Inflammatory macrophage treated with lipopolysaccharide for 1 hour (primary cell): ENCODE measurements at places on chromosomes 2 and 18.

- no peak for DNase-seq
Observed at GRCh38 chr2:20623241-20623640, 27.7 kb downstream of the HS1BP3 start.

GRCh38 chr18:76230791-76231190 is 264.3 kb downstream of the ZNF516 start:
- no peak for DNase-seq

- no peak for DNase-seq
Observed at GRCh38 chr2:129554373-129554772, 425.1 kb upstream of the RAB6C start.

DNA sequence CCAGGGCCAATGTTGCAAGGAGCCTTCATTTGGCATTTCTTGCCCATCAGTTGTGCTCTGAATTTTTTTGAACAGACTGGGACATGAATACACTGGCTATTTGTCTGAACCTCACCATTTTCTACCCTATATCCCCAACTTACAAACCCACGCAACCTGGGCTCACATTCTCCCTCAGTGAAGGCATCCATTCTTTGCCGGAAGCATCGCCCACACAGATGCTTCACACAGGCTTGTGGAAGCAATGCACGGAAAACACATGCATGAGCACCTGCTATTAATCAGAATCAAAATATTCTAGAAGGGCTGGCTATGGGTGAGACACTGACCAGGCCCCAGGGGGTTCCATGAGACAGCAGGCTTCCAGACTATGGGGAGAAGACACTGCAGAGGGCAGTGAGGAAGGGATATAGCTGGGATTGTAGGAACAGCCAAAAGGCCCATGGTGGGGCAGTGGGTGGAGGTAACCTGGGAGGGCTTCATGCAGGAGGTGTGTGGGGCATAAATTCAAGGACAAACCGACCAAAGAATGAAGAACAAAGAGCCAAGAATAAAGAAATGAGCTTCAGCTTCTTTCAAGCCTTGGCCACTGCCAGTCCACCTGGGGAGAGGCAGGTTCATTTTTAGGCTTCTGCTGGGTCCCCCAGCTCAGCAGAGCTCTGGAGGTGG is 261.5 kb downstream of the CELF4 start:
- DNase-seq: no peak

GRCh38 chr2:216216951-216217903 is 108.1 kb downstream of the XRCC5 start:
- DNase-seq: no peak

- DNase-seq: peak; percentile 8
Observed at GRCh38 chr2:189337656-189338055, 103.6 kb upstream of the WDR75 start.

DNA sequence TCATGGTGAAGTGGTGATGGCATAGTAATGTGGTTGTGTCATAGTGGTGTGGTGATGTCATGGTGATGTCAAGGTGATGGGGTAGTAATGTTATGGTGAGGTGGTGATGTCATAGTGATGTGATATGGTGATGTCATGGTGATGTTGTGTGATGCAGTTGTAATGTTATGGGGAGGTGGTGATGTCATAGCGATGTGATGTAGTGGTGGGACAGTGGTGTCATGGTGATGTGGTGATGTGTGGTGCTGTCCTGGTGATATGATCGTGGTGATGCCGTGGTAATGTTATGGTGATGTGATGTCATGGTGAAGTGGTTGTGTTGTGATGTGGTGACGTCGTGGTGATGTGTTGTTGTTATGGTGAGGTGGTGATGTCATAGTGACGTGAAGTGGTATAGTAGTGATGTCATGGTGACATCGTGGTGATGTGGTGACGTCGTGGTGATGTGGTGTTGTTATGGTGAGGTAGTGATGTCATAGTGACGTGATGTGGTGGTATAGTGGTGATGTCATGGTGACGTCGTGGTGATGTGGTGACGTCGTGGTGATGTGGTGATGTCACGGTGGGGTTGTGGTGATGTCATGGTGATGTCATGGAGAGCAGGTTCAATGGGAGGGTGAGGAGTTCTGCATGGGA is 242.7 kb upstream of the MYT1L start:
- DNase-seq: no peak

DNA sequence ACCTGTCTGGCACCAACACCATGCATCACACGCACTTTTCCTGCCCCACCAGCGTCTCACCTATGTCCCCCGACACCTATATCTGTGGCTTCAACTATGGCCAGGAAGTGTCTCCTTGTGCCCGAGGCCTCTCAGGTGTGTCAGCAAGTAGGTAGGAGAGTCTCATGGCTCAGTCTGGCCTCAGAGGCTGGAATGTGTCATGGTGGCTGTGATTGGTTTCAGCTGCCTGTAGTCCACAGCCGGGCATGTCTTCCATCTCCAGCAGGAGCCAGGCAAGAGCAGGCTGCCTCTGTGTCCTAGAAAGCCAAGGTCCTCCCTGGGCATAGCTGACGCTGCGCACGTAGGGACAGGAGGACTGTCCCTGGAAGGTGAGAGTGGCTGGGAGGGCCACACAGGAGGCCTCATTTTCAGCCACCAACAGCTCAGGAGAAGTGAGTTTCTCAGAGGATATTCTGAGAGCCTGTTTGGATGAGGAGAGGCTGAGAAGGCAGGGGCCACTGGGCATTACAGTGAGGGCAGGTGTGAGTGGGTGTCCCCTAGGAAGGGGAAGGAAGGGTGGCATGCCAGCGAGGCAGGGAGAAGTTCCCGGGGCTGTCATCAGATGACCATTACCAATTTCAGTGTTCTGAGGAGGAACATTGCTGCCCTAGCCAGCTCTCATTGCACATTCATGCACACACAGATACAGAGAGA is 47.2 kb downstream of the SDC1 start:
- DNase-seq: peak; percentile 47

GRCh38 chr2:161725297-161725696 is 101.1 kb downstream of the SLC4A10 start:
- DNase-seq: no peak

- no peak for DNase-seq
Observed at GRCh38 chr18:74832999-74833398, 235.3 kb downstream of the ZNF407 start.

DNA sequence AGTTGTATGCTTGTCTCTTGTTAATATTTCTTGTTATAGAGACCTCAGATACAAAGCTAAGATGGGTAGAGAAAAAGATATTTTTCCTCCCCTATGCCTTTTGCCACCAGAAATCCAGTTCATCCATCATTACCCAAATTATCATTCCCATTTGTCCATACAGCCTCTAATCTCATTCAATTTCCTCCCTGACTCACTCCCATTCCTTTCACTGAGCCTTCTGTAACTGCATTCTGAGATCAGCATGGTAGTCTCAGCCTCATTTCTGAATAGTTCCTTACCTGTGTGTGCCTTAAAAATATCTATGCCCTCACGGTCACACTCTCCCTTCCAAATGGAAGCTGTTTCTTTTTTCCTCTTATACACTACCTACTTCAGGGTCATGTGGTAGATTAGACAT is 15.7 kb upstream of the PIK3C3 start:
- no peak for DNase-seq

DNA sequence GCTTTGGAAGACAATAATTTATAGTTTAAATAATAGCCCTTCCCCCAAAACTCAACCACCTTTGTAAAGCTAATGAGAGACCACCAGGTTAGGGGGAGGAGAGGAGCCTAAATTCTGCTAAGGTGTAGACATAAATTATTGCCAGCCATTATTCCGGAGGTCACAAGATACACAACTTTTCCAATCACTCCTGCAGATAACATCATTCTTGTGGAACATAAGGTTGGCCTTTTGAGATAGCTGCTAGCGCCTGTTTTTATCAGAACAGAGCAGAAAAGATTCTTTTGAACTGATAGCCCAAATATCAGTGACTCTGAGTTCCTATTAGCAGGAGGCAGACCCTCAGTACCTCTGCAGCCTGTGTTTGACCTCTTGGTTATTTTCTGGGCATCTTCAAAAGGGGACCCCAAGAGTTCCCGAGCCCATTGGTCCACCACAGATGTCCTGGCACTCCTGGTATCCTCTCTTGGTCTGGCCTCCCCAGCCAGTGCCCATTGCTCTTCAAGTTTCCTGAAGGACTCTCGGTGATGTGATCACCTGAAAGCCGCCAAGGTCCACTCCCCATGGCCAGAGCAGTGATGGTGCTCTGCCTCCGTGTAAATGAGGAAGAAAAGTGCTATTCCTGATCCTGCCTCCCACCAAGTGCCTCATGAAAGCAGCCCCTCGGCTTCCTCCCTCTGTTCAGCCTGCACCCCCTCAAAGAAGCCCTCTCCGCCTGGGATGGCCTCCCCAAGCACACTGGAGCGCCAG is 38.5 kb upstream of the LAPTM4A start:
- no peak for DNase-seq

DNA sequence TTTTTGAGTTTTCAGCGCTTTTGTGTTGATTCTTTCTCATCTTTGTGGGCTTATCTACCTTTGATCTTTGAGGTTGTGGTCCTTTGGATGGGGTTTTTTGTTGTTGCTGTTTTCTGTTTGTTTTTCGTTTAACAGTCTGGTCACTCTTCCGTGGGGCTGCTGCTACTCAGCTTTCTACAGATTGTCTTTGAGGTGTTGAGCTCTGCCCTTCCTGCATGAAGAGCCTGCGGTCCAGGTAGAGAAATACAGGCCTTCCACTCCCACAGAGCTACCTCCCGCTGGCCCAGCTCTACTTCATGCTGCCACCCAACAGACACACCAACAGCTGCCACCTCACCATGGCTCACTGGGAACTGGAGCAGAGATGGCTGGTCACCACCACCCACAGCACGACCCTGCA is 61.7 kb upstream of the RNU4ATAC start:
- DNase-seq: no peak
